ENCODE measurements at places on chromosomes 16 and 17.

- DNase-seq: no peak
Observed at GRCh38 chr16:78822509-78822908, 723.1 kb downstream of the WWOX start.

GRCh38 chr17:82983510-82984248 lies 95.7 kb upstream of the METRNL start:
- DNase-seq: no peak

DNA sequence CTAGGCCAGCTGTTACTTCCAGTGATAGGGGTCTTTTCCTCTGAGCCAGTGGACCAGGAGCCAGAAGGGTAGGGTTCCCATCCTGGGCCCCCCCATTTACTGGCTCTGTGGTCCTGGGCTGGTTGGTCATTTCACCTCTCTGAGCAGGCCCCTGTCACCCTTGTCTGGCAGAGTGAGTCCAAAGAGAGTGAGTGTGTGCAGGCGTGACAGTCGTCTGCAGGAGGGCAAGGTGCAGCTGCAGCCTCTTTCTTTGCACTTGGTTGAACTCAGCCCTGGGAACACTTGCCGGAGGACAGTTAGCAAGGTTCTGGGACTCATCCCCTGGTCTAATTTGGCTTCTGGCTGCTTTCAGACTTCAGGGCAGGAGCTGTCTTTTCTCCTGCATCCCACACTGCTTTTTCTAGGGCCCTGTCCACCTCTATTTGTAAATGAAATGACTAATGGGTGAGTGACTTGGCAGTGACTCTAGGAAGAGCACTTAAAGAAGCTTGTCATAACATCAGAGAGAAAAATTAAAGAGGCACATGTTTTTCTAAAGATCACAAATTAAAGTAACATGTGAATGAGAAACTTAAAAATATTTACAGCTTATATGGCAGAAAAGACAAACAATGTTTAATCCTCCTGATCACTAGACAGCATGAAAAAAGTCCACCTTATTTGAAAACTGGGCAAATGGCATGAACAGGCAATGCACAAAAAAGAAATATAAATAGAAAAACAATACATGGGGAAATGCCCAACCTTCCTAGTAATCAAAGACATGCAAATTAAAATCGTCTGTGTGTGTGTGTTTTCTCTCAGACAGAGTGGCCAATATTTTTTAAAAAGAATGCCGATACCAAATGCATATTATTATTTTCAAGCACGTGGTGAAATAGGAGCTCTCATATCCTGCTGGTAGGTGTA lies 137.5 kb downstream of the NTN1 start:
- DNase-seq: no peak

DNA sequence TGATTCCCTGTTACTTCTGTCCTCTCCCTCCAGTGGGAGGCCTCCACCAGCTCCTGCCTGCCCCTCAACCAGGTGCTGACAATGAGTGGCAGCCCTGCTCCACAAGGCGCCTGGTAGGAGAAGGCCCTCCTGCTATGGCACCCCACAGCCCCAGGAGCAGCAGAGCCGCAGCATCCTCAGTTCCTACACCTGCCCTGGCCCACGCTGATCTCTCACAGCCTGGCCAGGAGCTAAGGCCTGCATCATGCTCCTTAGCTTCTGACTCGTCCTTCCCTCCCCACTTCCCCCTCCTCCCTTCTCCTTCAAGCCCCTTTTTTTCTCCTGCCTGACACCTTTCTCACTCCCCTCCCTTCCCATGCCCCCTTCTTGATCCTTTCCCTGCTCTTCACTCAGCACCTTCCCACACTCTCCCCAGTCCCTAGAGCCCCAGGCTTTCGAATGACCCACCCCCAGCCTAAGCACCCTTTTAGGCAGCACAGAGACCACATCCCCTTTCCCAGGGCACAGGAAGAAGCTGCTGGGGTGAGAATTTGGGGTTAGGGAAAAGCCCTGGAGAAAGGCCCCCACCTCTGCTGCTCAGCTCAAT lies 6.5 kb downstream of the PROCA1 start:
- no peak for DNase-seq

GRCh38 chr17:16932611-16933010 lies 39.3 kb downstream of the TNFRSF13B start:
- DNase-seq: no peak

Data from NCI-H1048 (cell line).